ENCODE measurements at places on chromosomes 7 and 10.

- no peak for DNase-seq
These were observed 123.1 kb upstream of the CCDC6 start for GRCh38 chr10:60029475-60029874.

DNA sequence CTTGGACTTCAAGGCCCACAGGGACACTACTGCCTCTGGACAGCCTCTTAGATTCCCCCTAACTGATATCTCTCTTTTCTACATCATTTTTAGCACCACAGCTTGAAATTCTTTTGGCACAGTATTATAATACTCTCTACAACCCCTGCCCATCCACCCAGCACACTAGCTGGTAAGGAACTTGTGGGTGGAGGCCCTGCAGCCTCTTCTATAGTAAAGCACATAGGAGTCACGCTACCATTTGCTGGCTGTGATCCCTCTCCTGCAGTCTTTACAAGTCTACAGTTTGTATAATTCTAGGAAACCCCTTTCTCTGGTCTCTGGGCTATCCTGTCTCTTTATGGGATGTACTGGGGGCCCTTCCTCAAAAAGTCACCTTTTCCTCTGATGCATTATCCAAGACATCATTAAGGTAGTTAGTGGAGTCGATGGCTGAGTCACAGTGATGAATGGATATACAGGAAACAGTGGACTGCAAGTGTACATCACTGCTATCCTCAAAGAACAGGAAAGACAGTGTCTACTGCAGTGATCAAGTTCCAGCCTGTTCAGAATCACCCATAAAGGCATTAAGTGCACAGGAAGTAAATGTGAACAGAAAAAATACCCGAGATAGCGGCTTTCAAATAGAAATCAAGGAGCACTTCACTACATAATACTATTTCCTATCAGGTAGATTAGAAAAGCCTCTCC lies 54.4 kb downstream of the STK17A start:
- no peak for DNase-seq

GRCh38 chr10:98340261-98340939 lies 72.4 kb upstream of the LOXL4 start:
- no peak for DNase-seq

GRCh38 chr10:93995598-93996271 lies 2.0 kb downstream of the PLCE1 start:
- no peak for DNase-seq

DNA sequence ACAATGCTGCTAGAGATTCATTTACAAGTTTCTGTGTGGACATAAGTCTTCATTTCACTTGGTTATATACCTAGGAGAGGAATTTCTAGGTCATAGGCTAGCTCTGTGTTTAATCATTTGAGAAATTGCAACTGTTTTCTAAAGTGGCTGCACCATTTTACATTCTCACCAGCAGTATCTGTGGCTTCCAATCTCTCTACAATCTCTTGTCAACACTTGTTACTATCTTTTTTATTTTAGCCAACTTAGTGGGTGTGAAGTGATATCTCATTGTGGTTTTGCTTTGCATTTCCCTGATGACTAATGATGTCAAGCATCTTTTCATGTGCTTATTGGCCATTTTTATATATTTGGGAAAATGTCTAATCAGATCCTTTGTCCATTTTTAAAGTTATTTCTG lies 53.0 kb upstream of the DRGX start:
- DNase-seq: no peak

- no peak for DNase-seq
These were observed 96.0 kb downstream of the MTERF1 start for GRCh38 chr7:91784469-91784868.

GRCh38 chr10:118771976-118772375 lies 17.2 kb upstream of the CACUL1 start:
- no peak for DNase-seq

- DNase-seq: no peak
These were observed 4.3 kb downstream of the NOC3L start for GRCh38 chr10:94358480-94358879.

- DNase-seq: no peak
These were observed 29.1 kb downstream of the GIMAP5 start for GRCh38 chr7:150766334-150766709.

- no peak for DNase-seq
These were observed 103.3 kb downstream of the DNMBP start for GRCh38 chr10:99906470-99906869.

DNA sequence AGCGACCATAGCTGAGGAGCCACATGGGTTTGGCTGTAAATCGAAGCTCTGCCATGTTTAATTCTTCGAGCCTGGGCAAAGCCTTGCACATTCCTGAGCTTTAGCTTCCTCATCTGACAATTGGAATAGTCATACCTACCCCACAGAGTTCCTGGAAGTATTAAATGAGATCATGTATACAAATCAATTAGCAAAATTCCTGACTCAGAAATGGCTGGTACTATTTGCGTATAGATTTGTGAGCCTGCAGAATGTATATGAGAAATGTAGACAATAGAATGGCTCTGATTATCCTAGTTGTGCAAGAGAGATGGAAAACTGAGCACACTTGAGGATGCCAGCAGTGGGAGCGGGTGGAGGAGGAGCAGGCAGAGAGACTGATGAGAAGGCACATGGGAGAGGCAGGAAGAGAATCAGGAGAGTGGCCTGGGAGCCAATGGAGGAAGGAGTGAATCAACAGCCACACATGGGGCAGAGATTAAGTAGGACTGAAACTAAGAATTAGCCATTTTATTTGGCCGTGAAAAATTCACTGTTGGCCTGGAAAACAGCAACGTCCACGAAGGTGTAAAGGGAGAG lies 128.0 kb upstream of the C1GALT1 start:
- no peak for DNase-seq

DNA sequence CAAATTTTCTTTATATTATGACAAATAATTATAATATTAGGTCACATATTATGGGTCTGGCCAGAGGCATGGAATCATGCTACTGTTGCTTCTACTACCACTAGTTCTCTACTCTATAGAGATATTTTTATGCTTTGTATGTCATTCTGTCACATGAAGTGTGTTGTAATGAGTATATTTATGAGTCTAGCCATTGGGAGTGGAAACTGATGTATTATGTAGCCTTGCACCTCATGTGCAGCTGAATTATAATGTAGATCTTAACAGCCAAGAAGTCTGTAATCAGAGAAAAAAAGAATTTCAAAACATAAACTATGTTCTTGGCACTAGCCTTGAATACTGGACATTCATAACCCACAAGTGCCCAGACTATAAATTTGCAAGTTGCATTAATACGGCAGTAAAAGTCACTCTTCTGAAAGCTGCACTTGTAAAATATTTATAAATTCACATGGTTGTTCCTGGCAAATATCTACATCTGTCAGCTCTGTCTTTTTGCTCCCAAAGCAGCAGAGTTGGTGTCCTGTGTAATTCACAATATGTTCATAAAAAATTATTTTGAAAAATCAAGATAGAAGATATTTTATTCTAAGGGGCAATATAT lies 48.6 kb upstream of the SKAP2 start:
- DNase-seq: no peak
